Pons (tissue), 1 donor: ENCODE measurements at places on chromosomes 4 and X.

DNA sequence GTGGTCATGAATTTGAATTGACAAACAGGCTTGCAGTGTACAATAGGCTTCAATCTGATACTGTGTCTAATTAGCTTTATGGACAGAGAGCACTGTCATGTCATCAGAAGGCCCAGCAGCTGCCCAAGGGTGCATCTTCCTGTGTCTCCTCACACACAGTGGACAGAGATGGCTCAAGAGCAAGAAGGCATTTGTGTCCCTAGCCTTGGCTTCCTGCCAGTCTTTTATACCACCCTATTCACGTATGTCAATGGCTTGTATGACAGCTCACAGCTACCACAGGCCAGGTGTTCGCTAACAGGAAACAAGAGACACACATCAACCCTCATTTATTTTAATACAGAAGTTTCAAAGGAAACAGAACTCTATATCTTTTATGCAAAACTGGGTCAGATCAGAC lies 874.0 kb upstream of the AGA start:
- peak; percentile 13 for DNase-seq

DNA sequence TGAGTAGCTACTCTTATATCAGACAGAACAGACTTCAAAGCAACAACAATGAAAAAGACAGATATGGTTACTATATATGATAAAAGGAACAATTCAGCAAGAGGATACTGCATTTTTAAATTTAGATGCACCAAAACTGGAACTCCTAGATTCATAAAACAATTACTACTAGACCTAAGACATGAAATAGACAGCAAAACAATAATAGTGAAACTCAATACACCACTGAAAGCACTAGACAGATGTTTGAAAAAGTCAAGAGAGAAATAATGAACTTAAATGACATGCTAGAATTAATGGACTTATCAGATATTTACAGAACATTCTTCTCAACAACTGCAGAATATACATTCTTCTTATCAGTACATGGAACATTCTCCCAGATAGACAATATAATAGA lies 99.5 kb upstream of the ITM2A start:
- DNase-seq: no peak

DNA sequence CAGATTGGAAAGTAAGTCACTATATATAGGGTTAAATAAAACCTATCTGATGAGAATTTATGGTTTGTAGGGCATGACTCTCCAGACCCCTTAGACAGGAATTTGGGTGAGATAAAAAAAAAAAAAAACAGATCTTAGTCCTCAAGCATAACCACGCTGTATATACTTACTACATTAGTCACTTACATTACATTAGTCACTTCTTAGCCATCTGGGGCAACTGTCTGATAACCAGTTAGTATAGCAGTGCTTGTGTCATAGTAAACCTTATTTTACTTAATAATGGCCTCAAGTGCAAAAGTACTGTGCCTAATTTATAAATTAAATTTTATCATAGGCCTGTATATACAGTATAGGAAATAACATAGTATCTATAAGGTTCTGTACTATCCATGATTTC lies 60.2 kb upstream of the RPS6KA6 start:
- no peak for DNase-seq

DNA sequence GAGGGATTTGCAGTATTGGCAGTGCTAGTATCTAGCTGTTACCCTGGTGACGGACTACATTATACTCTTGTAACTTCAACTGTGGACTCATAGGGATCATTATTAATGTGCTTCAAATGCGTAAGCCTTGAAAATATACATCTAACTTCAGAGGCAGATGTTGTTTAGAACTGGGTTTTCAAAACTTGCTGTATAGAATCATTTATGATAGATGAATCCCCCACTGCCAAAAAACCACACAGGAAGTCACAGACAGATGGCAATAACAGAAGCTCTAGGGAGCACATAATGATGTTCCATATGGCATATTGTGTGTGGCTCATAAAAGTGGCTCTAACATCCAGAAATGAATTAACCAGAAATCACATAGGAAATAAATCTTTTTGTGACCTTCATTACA lies 62.3 kb upstream of the RELL1 start:
- no peak for DNase-seq

GRCh38 chr4:53532521-53532920 lies 58.8 kb downstream of the LNX1 start:
- no peak for DNase-seq

GRCh38 chr4:19575924-19576323 lies 675.8 kb upstream of the SLIT2 start:
- no peak for DNase-seq

DNA sequence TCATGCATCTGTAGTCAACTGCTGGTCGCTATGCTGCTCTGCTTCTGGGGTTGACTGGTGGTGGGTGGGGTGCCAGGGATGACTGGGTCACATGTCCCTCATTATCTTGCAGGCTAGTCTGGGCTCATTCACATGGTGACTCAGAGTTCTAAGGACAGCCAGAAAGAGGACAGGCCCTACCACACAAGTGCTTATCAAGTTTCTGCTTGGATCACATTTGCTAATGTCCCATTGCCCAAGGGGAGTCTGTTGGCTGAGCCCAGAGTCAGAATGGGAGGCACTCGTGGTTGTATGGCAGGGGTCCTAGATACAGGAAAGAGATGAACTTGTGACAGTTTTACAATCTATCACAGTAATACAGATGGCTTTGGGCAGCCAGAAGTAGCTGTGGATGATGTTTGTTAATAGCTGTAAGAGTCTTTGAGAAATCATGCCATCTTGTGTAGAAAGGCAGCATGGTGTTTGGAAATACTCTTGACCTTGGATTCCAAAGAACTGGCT lies 221.3 kb downstream of the GPAT3 start:
- no peak for DNase-seq

GRCh38 chr4:144463896-144464295 lies 182.1 kb upstream of the HHIP start:
- DNase-seq: no peak

GRCh38 chr4:81870275-81870674 lies 398.6 kb upstream of the RASGEF1B start:
- no peak for DNase-seq

GRCh38 chr4:146495269-146495668 lies 26.5 kb downstream of the SLC10A7 start:
- no peak for DNase-seq
